ENCODE measurements at places on chromosomes 12 and 14.

DNA sequence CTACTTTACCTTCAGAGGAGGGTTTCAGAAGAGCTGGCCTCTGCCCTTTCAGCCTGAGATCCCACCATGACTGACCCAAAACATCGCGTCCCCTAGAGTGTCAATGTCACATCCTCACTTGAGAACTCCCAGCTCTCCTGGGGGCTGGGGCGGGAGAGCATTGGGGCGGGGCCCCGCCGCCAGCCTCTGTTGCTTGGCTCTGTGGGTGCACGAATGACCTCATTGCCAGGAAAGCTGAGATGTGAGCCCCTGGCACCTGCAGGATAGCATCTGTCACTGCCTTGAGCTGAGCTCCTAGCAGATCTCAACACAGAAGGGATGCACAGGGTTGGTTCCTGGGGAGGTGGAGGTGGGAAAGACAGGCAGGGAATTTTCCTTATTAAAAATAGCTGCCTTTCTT lies 20.6 kb upstream of the MYL2 start:
- no peak for DNase-seq

DNA sequence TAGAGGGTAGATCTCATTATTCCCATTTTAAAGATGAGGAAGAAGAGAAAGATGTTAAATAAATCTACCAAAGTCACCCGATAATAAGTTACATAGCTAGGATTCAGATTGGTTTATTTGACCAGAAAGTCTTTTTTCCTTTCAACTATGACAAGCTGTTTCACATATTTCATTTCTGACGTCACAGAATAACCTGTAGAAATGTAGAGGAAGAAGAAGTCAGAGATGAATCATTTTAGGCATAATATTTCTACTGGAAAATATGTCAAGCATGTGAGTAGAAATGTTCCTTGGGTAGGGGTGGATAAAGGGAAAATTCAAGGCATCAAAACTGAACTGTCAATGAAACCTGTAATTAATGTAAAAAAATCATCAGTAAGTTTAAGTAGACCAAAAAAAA lies 107.0 kb downstream of the MGST1 start:
- no peak for DNase-seq

DNA sequence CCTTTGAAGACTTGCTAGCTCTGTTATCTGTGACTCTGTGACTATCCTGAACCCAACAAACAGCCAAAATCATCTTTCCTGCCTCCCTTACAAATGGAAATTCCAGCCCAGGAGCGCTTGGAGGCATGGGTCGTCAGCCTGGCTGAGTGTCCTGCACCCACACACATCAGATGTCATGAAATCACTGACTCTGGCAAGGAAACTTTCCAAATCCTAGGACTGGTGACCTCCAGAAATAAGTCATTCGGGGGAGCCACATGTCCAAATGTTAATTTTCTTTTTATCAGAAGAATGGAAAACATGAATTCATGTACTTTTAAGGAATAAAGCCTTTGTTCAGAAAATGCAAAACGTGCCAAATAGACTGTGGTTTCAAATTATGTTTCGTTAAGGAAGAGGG lies 96.3 kb upstream of the EVL start:
- DNase-seq: no peak

DNA sequence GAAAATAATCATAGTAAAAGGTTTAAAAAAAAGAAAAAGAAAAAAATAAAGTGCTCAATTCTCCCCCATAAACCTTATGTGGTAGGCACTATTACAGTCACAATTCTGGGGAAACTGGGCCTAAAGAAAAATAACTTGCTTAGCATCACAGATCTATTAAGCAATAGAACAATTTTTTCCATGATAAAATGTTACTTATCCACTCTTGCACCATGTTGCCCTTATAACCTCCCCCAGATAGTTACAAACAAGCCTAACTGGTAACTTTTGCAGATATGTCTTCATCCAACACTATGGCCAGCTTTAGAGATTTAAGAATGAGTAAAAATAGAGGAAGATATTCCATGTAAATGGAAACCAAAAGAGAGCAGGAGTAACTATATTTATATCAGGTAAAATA lies 164.8 kb downstream of the DUSP6 start:
- DNase-seq: no peak

DNA sequence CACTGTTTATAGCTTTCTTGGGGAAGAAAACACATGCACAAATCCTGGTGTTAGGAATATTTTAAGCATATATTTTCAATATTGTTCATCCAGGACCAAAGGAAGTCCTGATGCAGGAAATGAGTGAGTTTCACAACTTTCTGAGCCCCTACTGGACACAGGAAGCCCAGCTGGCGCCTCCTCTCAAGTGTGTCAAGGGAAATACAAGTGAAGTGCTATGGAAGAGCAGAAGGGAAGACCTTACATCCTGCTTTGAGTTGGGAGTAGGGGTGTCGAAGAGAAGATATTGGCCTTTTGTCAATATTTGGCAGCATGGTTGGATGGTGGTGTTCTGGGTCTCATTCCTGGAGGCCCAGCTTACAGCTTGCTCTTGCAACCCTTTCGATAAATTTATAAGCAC lies 66.1 kb upstream of the ZDHHC17 start:
- DNase-seq: no peak

GRCh38 chr14:98599082-98599481 lies 672.9 kb downstream of the BCL11B start:
- no peak for DNase-seq

- DNase-seq: no peak
Measured at GRCh38 chr12:121084229-121084628, 45.2 kb upstream of the OASL start.

GRCh38 chr12:55979069-55979468 lies 5.2 kb downstream of the RAB5B start:
- no peak for DNase-seq

GRCh38 chr14:50718949-50719348 lies 50.8 kb upstream of the SAV1 start:
- DNase-seq: no peak

- DNase-seq: no peak
Measured at GRCh38 chr12:57452937-57453509, 2.1 kb upstream of the INHBE start.

DNA sequence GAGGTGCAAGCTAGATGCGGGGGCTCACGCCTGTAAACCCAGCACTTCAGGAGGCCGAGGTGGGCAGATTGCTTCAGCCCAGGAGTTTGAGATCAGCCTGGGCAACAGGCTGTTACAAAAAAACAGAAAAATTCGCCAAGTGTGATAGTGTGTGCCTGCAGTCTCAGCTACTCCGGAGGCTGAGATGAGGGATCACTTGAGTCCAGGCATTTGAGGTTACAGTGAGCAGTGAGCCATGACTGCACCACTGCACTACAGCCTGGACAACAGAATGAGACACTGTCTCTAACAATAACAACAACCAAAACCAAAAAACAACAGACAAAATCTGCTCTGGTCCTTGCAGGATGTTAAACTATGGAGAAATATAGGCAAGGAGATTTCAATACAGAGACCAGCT lies 13.9 kb downstream of the BTBD7 start:
- no peak for DNase-seq

DNA sequence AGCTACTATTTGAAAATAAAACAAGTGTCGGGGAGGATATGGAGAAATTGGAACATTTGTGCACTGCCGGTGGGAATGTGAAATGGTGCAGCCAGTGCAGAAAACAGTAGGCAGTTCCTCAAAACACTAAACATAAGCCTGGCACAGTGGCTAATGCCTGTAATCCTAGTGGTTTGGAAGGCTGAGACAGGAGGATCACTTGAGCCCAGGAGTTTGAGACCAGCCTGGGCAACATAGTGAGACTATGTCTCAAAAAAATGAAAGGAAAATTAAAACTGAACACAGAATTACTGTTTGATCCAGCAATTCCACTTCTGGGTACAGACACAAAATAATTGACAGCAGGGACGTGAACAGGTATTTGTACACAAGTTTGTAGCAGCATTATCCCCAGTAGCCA lies 12.6 kb downstream of the SIVA1 start:
- DNase-seq: no peak

GRCh38 chr14:41636492-41637392 lies 30.1 kb downstream of the LRFN5 start:
- no peak for DNase-seq

GRCh38 chr12:47768323-47768811 lies 4.7 kb upstream of the SLC48A1 start:
- no peak for DNase-seq

GRCh38 chr14:23181453-23181852 lies 2.0 kb downstream of the SLC7A8 start:
- DNase-seq: no peak

- no peak for DNase-seq
Measured at GRCh38 chr14:70726651-70727375, 82.5 kb downstream of the MAP3K9 start.

Data from stimulated activated CD4-positive, alpha-beta T cell treated with anti-CD3 and anti-CD28 coated beads, TNF-alpha, amount 100 ng/mL, for 4 hours (primary cell).